Liver (tissue), 10 donors: ENCODE measurements at places on chromosomes 6 and 20.

DNA sequence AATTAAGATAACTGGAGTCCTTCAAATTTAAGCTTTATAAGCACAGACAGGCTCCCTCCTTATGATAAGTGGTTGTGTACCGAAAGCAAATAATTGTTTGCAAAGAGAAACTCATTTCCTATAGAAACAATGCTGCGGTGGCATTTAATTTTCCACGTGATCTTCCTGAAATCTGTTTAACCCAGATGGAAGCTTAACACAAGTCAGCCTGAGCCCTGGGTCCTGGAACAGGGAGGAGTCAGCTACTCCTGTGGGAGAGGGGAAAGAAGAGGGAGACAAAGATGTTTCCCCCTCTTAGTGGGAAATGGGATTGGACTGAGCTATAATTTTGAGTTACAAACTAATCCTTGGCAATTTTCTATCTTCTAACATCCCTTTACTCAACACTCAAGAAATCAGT lies 136.5 kb downstream of the ELOVL4 start:
- DNase-seq = no peak

- no peak for DNase-seq
Observed at GRCh38 chr6:135465307-135465706, 32.2 kb downstream of the AHI1 start.

- DNase-seq = no peak
Observed at GRCh38 chr6:6697620-6698019, 109.1 kb downstream of the LY86 start.

DNA sequence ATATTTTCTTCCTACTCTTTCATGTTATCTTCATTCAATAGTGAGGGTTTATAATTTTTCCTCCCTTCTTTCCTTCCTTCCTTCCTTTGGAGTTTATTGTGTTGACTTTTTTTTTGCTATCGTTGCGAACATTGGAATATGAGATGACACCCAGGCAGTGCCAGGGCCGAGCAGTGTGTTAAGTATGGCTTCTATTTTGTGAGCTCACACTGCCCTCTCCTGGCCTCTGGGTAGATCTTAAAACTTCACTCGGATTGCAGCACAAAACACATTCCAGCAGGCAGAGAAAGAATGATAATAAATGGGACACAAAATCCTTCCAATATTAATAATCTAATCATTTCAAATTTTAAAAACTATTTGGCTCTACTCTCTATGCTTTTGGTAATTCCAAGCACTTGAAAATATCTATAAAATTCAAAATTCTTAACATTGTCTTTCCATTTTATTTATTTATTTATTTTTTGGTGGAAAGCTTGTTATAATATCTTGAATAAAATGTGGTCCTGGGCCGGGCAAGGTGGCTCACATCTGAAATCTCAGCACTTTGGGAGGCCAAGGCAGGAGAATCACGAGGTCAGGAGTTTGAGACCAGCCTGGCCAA lies 147.4 kb upstream of the OLIG3 start:
- DNase-seq = peak; percentile 47

GRCh38 chr6:65064844-65065243 lies 642.2 kb downstream of the EYS start:
- no peak for DNase-seq

DNA sequence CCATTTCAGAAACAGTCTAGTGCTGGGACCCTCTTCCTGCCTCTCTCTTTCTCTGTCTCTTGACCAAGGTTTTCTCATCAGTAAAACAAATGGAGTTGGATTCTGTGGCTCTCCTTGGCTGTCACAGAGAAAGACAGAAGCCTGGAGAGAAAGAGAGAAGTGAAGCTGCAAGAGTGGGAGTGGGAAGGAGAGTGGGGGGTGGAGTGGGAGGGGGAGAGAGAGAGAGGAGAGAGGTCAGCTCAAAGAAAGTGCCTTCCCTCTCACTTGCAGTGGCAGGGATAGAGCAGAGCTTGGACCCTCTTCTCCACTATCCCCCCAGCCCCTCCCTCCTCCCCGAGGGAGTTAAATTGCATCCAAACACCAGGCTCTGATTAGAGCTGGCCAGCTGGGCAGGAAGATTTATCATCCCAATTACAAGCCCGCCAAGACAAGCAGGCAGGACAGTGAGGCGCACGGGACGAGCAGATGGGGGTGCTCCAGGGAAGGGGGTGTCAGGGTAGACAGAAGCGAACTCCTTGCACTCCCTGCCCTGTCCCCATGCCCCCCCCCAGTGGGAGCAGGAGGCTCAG lies 74.3 kb downstream of the CD40 start:
- DNase-seq = no peak

- DNase-seq = no peak
Observed at GRCh38 chr6:106452628-106453027, 92.1 kb downstream of the CRYBG1 start.

GRCh38 chr20:59625214-59625922 lies 21.0 kb downstream of the PHACTR3 start:
- DNase-seq = no peak

GRCh38 chr6:48075181-48075580 lies 35.8 kb downstream of the PTCHD4 start:
- no peak for DNase-seq
